ENCODE measurements at places on chromosomes 6 and 20. TPM values are rescaled to one million over a fixed set of nuclear protein-coding genes. Genes with fewer than 3 reads are reported as not detected.

DNA sequence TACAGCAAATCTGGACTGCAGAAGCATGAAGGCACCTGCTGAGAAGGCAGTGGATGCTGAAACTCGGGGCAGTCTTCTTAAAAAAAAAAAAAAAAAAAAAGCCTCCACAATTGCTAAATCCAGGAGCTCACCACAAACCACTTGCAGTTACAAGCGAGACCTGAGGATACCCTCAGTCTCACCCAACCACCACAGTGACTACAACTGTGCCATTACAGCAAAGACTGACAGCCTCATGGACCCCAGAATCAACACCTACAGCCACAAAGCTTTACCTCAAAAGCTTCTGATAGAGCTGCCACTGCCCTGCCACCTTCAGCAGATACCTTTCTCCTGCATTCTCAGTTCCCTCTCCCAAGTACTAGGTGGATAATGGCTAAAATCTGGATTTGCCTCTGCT, 9.0 kb downstream of the COL21A1 start:
- DNase-seq: no peak

- no peak for DNase-seq
These were observed 144.2 kb downstream of the EYA2 start for GRCh38 chr20:47038566-47039560.

DLK2 gene
- polyA plus RNA-seq: 3.9 TPM

GRCh38 chr20:43961116-43961515, 46.5 kb downstream of the TOX2 start:
- DNase-seq: no peak

- DNase-seq: no peak
These were observed 17.4 kb upstream of the FOXO3 start for GRCh38 chr6:108543175-108543940.

DNA sequence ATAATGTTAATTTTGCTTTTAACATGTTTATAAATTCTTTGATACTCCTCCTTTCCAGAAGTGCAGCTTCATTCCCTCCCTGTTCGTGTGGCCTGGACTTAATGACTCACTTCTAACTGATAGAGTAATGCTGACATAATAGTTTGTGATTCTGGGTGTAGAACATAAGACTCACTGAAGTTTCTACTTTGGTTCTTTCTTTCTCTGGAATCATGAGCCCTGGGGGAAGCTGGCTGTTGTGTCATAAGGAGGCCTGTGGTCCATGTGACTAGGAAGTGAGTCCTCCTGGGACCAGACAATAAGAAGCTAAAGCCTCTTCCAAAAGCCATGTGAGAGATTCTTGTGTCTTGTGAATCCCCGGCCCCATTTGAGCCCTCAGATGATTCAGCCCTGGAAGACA, 30.5 kb upstream of the HLA-G start:
- no peak for DNase-seq

DNA sequence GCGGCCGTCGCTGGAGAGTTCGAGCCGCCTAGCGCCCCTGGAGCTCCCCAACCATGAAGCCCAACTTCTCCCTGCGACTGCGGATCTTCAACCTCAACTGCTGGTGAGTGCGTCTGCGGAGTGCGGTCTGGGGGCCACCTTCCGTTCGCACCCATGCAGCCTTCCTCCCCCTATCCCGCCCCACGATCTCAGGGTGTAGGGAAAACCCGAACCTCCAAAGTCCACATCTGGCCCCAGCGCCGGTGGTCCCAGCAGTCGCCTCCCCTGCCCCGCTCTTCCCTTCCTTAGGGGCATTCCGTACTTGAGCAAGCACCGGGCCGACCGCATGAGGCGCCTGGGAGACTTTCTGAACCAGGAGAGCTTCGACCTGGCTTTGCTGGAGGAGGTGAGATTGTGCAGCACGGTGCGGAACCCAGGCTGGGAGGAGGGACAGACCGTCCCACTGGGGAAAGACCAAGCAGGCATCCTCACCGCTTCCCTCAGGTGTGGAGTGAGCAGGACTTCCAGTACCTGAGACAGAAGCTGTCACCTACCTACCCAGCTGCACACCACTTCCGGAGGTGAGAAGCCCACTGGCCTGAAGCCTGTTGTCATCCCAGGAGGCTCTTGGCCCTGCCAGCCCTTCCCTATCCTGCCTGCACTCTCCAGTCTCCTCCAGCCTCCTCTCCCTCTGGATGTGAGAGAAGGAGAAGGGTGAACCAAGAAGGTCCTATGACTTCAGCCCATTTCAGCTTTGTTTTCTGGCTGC, 719 bp downstream of the SMPD2 start:
- peak; percentile 69 for DNase-seq

KCNK5 gene
- polyA plus RNA-seq: not detected

DNA sequence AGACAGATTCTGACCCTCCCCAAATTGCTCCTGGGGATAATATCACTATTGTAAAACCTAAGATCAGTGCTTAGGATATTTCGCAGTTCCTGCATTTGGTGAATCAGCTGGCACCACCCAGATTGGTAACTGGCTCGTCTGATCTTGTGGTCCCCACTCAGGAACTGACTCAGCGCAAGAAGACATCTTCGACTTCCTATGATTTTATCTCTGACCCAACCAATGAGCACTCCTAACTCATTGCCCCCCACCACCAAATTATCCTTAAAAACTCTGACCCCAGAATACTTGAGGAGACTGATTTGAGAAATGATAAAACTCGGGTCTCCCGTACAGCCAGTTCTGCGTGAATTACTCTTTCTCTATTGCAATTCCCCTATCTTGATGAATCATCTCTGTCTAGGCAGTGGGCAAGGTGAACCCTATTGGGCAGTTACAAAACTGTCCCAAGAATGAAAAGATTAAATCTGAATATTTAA, 55.7 kb upstream of the PRND start:
- no peak for DNase-seq

DNA sequence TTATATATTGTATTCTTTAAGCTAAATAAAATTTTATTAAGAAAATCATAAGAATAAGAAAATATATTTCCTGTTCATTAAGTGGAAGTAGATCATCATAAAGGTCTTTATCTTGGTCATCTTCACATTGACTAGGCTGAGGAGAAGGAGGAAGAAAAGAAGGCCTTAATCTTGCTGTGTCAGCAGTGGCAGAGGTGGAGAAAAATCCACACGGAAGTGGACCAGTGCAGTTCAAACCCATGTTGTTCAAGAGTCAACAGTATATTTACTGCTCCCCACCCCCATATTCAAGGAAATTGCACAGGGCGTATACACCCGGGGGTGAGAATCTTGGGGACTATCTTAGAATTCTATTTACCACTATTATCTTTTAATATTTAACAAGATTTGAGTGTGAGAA, 178.6 kb upstream of the SCGN start:
- DNase-seq: no peak

DNA sequence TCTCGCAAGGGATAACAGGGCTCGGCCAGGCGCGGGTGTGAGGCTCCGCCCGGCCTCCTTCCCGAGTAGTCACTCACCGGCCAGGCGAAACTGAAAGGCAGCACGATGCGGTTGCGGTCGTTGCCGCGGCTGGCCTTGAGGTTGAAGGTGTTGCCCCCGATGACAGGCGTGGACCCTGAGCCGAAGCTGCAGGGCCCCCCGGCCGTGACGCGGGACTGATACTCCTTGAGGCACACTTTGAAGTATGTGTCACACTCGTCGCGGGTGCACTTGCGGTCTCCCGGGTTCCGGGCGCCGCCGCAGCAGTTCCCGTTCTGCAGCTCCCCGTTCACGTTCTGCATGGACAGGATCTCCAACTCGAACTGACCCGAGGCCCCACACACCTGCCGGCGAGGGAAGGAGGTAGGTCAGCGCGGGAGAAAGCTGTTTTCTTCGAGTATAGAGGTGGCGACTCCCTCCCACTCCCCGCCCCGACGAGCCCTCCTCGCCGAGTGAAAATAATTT, 1.1 kb downstream of the JAG1 start:
- peak; percentile 70 for DNase-seq

GRCh38 chr20:62782149-62782892, 14.0 kb upstream of the MRGBP start:
- DNase-seq: no peak

PKIG gene
- 63.9 TPM for polyA plus RNA-seq

PRSS16 gene
- 0.07 TPM for polyA plus RNA-seq

FAM83D gene
- 18.9 TPM for polyA plus RNA-seq
